ENCODE measurements at places on chromosomes 7 and 10.

- no peak for DNase-seq
These were observed 58.0 kb downstream of the CHST15 start for GRCh38 chr10:124035306-124035927.

- DNase-seq, result no peak
These were observed 340.4 kb downstream of the OTUD1 start for GRCh38 chr10:23779301-23779700.

- no peak for DNase-seq
These were observed 243.6 kb upstream of the PODXL start for GRCh38 chr7:131800008-131800407.

GRCh38 chr10:75672842-75673241 lies 241.4 kb downstream of the LRMDA start:
- peak; percentile 63 for DNase-seq

DNA sequence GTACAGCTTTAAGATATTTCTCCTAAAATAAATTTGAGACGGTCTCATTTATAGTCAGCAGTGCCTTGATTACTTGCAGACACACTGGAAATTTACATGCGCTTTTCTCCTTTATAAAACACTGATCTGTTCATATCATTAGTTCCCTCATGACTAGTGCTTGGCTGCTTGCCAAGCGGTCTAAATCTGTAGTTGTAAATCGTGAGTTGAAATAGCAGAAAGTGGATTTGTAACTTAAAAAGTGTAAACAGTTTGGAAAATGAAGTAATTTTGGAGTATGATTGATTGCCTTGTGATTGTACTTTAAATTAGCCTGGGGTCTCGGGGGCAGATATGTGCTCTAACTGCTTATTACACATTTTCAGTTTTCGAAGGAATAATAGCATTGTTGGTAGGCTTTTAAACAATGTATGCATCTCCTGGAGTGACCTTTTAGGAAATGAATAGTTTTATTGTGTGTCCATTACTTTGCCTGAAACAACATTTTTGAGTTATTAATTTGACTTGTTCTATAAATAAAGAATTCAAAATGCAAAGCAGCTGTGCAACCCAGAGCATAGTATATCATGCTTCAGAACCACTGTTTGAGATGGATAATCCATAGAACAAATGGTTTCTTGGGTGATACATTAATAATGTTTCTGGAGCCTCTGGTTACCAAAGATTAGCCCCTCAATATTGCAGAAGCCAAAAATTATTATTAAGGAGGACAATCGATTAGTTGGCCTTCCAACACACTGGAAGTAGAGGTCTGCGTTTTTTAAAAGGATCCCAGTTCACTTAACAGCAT lies 73.3 kb downstream of the ARID5B start:
- DNase-seq, result peak; percentile 67

GRCh38 chr7:137626469-137627067 lies 220.2 kb downstream of the DGKI start:
- DNase-seq, result peak; percentile 61

GRCh38 chr10:43923328-43923727 lies 274.6 kb upstream of the ZNF32 start:
- no peak for DNase-seq

DNA sequence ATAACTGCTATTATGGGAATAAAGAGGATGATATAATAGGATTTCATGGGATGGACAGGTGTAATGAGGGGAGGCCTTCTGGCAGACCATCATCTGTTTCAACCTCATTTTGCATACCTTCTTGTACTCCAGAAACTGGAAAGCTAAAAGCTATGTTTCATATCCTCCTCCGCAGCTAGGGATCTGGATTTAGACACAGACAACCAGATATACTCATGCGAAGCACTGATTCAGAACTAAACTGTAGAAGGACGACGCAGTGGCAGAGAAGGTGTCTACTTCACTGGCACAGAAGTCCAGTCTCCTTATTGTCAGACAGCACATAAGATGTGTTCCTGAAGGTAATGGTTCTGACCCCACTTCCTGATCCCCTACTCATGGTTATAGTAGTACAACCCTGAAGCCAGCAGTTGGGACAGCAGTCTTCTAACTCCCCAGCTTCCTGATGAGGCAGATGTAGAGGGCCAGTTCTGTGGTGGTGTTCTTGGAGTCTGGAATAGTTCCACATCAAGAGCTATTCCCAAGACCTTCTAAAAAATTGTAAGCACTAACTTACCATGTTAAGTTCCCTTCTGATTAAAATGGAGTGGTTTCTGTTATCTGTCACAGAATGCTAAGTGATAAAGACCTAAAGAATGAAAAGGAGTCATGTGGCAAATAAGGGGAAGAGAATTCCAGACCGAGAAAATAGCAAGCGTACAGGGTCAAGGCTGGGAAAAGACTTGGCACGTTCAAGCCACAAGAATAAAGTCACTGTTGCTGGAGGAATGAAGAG lies 550.3 kb downstream of the GRM8 start:
- peak; percentile 59 for DNase-seq

- no peak for DNase-seq
These were observed 615.8 kb downstream of the CCSER2 start for GRCh38 chr10:84944187-84944586.

DNA sequence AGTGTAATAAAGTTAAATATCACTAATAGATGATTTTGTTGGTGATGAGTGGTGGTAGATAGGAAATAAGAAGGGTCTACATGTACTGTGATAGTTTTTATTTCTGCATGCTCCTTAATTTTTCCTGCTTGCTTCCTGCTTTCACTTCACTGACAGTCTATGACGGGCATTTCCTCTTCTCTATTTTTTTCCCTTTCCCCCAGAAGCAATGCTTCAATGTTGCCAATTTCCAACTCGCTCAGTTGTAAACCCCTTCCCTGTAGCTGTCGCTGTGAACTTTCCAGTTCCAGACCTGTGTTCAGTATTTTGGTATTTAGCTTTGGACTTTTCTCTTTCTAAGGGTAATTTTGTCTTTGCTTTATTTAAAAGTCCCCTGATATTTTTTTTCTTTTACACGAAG lies 123.5 kb upstream of the AGR3 start:
- no peak for DNase-seq

- no peak for DNase-seq
These were observed 56.9 kb upstream of the NPY start for GRCh38 chr7:24227068-24227467.

- no peak for DNase-seq
These were observed 195.0 kb downstream of the AHR start for GRCh38 chr7:17493446-17493845.

DNA sequence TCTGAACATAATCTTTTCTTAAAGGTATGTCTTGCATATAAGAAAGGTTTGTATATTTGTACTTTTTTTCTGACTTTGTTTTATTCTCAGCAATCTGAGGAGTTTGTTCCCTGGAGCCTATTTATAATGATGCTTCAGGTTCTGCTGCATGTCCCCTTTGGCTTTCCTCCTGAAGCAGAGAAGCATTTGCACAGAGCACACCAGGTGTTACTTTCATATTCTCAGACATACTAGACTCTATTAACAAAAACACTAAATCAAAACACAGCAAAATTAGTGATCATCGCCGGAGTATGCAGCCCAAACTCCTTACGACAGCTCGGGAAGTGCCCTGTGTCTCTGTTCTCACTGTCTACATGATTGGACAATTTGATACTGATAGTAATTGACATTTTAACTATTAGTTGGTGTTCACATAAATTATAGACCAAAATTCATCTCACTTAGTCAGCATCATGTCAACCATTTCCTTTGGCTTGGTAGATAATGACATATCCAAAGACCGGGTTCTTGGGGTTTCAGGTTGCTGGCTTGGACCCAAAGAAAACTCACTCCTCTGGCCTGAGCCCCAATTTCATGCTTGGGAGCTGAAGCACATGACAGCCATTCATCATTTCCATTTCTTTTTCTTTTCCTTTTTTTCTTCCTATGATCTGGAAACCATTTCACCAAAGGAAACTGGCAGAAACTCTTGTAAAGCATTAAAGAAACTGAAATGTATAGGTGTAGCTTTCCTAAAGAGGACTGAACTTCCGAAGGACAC lies 400.1 kb upstream of the NRP1 start:
- DNase-seq, result no peak

DNA sequence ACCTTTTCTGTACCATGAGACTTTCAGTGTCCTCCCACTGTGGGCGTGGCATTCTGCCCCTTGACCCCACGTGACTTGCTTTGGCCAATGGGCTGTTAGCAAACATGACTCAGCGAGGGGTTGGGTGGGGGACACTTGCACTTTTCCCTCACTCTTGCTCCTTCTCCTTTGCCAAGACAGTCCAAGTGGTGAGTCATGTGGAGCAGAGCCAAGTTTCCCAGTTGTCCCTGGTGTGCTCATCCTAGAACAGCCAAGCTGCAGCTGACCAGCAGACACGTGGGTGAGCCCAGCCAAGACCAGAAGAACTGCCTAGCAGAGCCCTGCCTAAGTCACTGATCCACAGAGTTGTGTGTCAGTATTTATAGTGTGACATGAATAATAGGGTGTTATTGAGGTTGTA lies 82.8 kb upstream of the CPXM2 start:
- peak; percentile 74 for DNase-seq

DNA sequence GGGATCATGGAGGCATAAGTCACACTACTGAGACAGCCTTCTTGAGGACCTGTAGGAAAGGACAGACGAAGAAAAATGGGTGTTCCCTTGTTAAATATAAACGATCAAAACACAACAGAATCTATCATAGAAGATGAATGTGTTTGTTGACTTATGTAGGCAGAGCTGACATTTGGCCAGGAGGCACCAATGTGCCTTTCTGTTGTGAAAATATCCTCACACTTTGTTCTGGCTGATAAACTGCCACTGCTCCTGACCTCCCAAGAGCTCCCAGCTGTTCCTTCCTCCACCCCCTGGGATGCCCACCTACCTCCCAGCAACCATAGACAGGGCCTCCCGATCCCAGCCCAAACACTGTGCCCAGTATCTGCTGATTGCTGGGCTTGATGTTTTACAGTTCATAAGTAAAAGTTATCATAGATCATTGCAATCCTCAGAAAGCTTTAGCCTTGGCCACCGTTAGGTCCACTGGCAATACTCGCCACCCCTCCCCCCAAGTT lies 116.6 kb downstream of the CTTNBP2 start:
- no peak for DNase-seq

DNA sequence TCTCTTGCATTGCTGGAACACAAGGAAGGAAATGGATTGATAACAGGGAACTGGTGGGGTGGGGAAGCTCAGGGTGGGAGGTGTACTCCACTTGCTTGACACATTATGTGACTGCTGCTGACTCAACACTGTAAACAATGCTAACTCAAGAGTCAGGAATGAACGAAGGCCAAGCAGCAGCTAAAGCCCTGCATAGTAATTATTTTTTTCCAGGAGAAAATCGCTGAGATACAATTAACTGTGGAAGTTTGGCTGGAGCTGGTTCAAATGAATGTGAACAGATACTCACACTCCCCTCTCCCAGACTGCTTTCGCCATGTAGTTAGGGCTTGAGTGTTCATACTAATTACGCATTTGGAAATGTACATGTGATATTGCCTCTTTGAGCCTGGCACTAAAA lies 170.9 kb upstream of the AOAH start:
- DNase-seq, result no peak

GRCh38 chr10:11018432-11018841 lies 765 bp downstream of the CELF2 start:
- no peak for DNase-seq

DNA sequence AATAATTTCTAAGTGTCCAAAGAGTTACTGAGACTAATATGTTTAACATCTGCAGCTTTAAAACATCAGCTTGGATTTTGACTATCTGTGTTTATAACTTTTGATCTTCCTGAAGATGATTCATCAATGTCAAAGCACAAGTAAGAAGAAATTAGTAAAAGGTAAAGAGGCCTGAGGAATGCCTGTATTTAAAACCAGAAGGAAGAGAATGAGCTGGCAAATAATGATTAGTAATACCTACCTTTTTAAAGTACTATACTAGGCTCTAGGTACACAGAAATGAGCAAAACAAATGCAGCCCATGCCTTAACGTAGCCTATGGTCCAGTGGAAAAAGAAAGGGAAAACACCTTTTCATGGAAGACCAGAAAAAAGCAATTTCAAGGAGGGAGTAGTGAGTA lies 158.0 kb downstream of the KCND2 start:
- DNase-seq, result no peak

DNA sequence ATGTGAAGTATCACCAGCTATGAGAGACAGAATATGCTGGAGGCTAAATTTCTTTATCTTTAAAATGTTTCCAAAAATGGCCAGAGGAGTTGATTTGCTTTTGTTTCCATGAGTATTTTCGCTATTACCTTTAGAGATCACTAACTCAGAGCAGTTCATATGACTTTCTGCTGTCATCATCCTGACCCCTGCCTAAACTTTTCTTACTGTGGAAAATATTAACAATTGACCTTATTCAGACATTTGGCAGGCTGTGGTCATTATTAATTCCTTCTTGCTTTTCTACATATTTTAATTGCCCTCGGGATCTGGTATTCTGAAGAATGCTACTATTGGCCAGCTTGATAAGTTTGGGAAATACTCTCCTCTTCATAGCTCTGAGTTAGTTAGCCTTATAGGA lies 156.5 kb downstream of the EXOC4 start:
- peak; percentile 8 for DNase-seq

DNA sequence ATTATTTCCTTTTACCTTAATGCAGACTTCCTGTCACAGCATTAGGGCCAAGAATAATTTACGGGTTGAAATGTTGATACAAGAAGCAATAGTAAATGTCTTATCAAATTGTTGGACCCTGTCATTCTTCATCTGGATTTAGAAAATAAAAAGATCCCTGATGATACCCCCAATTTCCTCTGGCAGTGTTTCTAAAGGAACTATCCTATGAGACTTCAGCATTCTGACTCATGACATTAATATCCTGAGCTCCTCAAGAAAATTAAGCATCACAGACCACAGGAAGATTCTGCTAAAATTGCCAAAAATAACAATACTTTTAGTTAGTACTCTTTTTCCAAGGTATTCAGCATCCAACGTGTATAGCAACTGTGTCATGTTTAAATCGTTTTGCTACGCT lies 490.5 kb upstream of the ANKRD30A start:
- DNase-seq, result peak; percentile 57

- peak; percentile 52 for DNase-seq
These were observed 155.4 kb downstream of the TWIST1 start for GRCh38 chr7:18962031-18962430.

GRCh38 chr7:107332488-107333269 lies 137.2 kb upstream of the GPR22 start:
- DNase-seq, result no peak

DNA sequence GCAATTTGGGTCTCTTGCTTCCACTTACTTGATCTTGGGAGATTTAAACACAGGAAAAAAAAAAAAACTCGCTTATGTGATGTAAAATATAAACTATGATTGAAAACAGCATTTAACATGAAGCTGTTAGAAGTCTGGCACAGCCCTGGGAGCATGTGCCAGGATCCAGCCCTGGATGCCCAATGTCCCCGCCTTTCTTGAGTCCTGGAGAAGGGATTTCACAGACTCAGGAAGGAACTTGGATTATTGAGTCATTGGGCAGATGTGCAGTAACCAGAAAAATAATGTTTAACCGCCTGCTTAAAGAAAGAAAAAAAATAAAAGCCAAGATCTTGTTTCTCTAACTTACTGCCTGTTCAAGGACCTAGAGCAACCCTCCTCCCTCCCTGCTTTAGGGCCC lies 3.7 kb upstream of the JCAD start:
- DNase-seq, result peak; percentile 86

DNA sequence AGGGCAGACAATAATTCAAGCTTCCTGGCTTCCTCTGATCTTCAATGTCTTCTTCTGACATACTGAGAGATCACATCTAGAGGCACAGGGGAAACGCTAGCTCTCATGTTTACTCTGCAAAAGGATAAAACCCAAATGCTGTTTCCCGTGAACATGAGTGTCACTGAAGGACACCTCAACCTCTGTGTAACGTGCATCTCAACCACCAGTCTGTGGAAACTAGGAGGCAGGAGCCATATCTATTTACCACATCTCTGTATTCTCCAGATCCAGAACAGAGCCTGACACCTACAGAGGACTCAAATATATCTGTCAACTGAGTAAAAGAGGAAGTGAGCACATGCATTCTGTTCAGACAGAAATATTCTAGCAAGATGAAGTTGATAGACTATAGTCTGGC lies 140.3 kb upstream of the TARP start:
- no peak for DNase-seq
